Stimulated activated CD8-positive, alpha-beta memory T cell treated with anti-CD3 and anti-CD28 coated beads, Interleukin-15, amount 100 ng/mL, for 1 hour (primary cell): ENCODE measurements at places on chromosomes 1 and 21.

DNA sequence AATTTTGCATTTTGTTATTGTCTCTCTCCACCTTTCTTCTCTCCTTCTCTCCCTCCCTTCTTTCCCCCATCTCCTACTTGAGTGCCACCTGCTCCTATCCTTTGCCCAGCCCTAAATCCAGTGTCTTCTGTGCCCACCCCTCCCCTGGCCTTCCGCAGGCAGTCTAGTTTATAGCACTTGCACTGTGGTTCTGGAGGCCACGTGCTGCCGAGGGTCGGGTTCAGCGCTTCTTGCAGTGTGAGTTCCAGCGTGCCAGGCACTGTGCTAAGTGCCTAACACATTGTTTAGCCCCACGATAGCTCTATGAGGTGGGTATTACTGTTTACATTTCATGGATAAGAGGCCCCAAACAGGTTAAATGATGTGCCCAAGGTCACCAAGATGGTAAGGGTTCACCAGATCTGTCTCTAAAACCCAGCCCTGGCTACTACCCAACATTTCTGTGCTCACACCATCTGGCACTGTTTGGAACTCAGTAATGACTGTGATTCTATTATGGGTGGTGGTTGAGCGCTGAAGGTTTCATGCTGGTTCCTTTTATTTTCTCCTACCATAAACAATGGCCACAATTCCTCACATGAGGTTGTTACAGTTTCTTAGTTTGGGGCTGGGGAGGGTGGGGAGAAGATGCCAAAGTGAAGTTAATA lies 14.1 kb upstream of the ATP1A4 start:
- DNase-seq, result no peak

GRCh38 chr1:62237950-62238374 lies 43.3 kb downstream of the L1TD1 start:
- DNase-seq, result no peak

DNA sequence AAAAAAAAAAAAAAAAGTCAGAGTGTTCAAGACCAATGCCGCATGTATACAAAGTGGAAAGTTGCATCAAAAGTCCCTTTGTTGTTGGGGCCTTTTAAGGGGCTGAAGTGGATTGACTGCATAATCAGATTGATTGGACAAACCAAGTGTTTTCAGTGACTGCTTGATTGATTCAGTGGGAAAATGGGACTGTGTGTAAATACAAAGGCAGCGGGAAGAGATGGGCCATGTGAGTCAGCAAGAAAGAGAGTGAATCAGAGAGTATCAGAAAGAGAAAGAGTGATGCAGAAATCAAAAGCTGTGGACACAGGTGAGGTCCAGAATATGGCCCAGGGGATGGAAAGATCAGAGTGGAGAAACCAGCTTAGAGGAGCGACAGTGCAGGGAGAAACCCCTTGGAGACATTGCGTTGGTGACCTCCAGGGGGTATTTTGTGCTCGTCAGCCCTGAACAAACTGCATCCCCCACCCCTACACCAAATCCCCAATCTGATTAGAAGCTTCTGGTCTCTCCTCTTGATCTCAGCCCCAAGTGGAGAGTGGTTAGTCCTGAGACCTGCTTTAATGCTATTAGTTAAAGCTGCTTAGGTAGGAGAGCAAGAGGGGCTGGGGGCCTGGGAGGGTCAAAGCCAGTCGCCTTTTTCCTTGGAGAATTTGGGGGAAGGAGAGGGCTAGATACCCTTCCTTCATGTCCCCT lies 5.1 kb upstream of the ETV3L start:
- DNase-seq, result no peak

DNA sequence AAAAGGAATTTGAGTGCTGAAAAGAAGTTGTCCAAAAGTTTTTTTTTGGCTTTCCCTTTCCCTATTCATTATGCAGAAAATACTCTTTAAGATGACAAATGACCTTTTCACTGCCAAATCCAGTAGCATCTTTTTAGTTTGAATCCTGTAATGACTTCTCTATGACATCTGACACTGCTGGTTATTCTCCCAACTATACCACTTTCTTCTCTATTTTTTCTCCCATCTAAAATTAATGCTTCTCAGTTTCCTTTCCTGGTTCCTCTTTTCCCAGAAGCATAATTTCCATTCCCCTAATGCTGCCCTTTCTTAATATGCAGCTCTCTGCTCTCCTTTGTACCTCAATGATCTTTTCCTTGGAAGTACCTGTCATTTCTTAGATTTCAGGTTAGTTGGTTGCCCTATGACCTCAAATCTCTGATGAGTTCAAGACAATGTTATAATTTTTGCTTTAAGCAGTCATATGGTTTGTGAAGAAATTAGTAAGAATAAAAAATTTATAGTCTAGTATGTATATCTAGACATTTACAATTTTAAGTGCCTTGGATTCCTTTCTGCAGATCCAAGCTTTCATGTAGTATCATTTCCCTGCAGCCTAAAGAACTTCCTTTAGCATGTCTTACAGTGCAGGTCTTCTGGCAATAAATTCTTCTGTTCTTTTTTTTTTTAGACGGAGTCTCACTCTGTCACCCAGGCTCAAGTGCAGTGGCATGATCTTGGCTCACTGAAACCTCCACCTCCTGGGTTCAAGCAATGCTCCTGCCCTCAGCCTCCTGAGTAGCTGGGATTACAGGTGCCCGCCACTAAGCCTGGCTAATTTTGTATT lies 150.8 kb downstream of the CDC42BPA start:
- no peak for DNase-seq

DNA sequence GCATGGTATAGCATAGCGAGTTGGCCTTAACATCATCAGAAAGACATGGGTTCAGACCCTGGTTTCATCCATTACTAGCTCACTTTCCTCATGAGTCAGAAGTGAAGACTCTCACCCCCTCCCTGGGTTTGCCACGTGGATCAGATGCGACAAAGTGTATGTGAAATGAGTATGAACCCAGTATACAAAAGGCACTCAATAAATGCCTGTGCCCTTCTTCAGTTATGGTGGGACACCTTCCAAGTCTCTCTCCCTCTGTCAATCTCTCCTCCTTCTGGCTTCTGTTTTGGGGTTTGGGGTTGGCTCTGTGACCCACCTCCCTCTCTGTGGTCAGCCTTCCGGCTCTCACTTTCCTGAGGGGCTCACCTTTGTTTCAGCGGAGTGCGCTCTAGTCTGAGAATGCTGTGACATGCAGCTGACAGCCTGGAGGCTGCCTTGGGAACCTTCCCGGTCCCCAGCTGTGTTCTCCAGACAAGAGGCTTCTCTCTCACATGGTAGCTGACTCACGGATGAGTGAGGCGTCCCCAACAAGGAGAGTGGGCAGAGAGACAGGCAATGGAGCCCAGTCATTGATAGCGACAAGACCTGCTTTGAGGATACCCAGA lies 155.0 kb upstream of the EDN2 start:
- no peak for DNase-seq

GRCh38 chr1:108053270-108054013 lies 88.5 kb upstream of the VAV3 start:
- DNase-seq, result no peak
